Lung microvascular endothelial cell (primary cell): ENCODE measurements at places on chromosomes 5 and 9.

- no peak for DNase-seq
Measured at GRCh38 chr9:37542895-37543294, 33.3 kb downstream of the FBXO10 start.

DNA sequence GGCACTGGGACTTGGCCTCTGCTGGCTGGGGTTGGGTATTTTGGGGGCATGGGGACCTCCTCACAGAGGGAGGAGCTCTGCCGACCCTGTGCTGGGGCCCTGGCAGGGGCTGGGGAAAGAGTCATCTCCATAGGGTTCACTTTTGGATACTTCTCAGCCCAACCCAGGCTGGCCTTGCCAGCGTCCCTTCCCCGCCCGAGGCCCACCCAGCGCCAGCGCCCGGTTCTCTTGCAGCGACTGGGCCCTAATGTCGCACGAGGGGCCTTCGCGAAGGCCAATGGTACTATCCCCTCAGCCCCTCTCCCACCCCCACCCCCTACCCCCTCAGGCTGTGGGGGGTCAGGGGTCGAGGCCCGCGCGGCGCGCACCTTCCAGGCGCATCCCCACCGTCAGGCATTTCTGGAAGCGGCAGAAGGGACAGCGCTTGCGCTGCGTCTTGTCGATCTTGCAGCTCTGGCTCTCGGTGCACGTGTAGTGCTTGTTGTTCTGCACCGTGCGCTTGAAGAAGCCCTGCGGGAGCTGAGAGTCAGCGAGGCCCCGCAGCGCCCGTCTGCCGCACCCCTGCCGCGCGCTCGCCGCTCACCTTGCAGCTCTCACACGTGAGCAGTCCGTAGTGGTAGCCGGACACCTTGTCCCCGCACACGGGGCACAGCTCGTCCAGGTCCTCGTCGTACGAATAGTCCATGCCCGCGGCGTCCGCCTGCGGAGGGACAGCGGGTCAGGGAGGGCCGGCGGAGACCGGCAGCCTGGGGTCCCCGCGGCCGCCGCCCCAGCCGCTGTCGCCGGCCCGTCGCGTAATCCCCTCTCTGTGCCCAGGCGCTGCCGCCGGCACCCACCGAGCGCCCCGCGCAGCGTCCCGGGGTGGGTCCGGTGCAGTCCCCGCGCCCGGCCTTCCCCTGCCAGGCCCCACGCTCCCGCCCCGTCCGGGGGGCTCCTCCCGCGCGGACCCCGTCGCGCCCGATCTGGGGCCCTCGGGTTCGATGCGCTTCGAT lies 4.2 kb downstream of the NR5A1 start:
- no peak for DNase-seq

- DNase-seq = no peak
Measured at GRCh38 chr5:93606382-93606752, 23.3 kb downstream of the NR2F1 start.

DNA sequence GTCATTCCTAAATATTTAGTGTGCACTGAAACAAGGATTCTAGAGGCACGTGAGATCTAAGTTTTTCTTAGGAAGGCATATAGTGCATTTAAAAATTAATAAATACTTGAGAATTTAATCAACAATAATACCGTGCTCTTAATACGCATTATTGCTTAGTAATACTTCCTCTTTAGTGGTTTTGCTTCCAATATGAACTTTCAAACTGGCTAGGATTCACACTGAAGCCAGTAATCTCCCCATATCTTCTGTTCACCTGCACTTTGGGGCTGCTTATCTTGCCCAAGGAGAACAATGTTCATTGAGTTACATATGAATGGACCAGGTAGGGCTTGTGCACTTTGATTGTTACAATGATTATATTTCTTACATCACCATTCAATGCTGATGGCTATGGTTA lies 180.5 kb upstream of the RIOK2 start:
- no peak for DNase-seq

DNA sequence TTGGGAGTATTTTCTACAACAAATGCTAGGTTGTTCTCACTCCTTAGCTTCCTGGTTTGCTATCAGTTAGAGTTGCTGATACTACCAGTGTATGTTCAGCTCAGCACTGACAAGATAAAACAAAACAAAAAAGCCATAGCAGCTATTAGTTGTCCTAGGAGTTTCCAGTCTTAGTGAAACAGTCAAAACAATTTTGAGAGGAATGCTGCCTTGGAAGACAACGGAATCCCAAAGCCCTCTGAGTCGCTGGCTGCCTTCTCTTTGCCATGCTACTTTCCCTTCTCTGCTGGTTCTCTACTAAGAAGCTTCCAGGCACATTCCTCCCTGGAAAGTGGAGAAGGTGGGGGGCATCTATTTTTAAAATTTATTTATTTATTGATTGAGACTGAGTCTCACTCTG lies 5.4 kb upstream of the CREBRF start:
- DNase-seq = no peak

DNA sequence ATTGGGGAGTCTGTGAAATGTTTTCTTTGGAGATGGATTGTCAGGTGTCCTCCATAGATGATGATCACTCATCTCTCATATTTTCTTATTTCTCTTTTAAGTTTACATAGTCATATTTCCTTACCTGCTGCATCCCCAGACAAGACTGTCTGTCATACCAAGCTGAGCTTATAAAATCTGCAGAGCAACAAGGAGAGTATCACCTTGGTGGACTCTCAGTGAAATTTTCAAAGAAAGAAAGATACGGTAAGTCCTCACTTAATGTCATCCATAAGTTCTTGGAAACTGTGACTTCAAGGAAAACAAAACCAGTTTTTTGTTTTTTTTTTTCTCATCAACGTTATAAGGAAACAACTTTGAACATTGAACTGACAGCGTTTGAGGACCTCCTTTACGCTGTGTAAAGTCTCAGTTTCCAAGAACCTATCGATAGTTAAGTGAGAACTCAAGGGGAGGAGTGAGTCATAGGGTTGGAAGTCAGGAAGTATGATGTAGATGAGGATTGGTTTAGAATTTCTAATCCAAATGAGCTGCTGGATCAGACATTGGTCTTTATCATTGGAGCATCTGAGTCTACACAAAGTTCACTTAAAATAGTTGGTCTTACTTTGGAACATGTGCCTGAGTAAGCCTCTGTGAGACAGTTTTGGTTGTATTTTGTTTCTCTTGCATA lies 45.5 kb downstream of the SPIN1 start:
- DNase-seq = no peak

GRCh38 chr5:25849270-25849669 lies 1189.1 kb downstream of the CDH9 start:
- no peak for DNase-seq

DNA sequence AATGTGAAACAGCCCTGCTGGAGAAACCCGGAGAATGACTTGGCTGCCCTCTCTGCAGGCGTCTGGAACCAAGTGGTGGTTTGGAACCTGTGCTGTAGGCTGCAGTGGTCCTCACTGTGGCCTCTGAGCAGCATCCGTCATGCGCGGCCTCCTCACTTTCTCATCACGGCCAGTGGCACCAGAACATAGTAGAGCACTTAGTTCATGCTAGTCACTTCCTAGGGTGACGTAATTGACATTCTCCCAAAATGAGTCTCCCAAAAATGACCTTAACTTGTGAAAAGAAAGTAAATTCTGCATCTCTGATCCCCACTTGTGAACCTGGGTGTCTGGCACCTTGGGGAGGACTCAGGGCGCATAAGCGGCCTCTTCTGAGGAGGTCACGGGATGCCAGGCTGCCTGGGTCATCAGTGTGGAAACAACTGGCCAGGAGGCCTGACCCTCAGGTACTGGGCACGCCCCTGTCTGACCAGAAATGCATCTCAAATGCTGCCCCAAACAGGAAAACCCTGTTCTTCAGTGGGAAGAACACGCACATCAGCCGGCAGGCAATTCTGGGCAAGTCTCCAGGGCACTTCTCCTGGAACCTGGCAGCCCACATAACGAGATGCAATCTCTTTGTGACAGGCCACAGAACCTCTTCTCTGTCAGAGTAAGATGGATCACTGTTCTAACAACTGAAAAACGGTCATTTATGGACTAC lies 36.6 kb upstream of the SPTLC1 start:
- peak; percentile 59 for DNase-seq

GRCh38 chr5:43236653-43237355 lies 44.8 kb downstream of the NIM1K start:
- DNase-seq = no peak

- DNase-seq = no peak
Measured at GRCh38 chr5:14810282-14810681, 61.3 kb downstream of the ANKH start.

GRCh38 chr5:62684310-62684709 lies 105.7 kb downstream of the LRRC70 start:
- no peak for DNase-seq

- DNase-seq = no peak
Measured at GRCh38 chr9:76136986-76137385, 246.5 kb downstream of the PCSK5 start.

DNA sequence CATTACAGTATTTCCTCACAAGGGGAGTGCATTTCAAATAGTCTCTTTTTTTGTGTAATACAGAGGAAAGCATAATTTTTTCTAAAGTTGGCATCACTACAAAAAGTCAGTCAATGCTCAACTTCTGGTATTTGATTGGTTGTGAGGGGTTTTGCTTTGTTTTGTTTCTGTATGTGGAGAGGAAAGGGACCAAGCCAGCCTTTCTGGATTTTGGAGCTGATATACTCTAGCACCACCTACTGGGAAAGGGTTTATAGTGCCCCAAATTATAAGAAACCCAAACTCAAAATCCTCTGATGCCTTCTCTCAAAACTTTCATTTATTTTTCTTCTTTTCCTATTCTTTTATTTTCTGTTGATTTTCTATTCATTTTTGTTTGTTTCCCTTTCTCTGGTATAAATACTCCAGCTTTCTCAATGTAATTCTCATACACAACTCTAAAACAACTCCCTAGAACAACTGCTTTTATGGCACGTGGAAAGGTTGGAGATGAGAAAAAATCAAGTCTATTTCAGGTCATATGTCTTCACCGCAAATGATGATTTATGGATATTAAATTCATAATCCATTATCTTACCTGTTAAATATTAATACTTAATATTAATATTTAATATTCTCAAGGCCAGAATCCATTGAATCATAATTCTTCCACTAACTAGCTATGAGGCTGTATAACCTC lies 69.5 kb upstream of the ANXA1 start:
- peak; percentile 91 for DNase-seq

DNA sequence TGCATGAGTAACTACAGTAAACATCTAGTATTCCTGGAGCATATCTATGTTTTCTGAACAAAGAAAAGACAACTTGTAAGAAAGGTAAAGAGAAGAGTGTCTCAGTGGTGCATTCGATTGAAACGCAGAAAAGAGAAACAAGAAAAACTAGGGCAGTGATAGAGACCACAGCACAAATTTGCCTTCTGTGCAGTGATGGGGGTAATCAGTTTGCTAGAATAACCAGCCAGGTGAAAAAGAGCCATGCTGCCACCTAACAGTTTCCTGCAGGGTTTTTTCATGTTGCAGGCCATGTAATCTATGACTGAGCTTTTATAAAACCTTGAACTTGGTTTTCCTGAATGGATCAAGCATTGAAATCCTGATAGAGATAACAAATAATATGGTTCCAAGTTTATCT lies 198.4 kb upstream of the MEF2C start:
- DNase-seq = no peak

- no peak for DNase-seq
Measured at GRCh38 chr5:156981481-156981880, 18.5 kb upstream of the TIMD4 start.

- DNase-seq = no peak
Measured at GRCh38 chr9:6199596-6199995, 16.0 kb upstream of the IL33 start.

GRCh38 chr5:124576848-124577409 lies 169.5 kb downstream of the ZNF608 start:
- no peak for DNase-seq

DNA sequence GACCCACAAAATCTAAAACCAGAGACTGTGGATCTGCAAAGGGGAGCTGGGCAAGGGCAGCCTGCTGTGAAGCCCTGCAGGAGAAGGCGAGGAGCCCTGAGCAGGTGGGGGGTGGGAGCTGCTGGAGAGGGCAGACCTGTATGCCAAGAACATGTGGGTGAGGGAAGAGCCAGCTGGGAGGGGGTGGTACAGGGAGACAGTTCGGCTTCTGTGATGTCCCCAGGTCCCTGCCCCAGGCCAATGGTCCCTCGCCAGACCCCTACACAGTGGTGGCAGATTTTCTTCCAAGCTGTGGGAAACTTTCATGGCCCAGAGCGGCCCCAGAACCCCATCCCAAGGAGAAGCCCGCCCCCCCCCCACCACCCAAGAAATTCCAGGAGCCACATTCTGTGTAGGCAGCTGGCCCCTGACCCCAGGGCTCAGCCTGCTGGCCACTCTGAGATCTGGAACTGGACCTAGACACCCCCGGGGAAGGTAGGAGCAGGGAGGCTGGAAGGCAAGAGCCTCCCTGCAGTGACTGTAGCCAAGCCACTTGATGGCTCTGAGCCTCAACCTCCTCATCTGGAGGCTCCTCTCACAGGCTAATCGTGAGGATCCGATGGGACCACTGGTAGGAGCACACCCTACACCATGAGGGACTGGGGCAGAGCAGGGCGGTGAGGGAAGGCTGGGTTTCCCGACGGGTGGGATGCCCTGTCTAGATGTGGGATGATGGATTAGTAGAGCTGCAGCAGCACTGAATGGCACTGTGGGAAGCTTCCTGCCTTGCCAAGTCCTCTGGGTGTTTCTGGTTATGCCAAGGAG lies 22.6 kb upstream of the CSF1R start:
- DNase-seq = no peak

- no peak for DNase-seq
Measured at GRCh38 chr5:52684051-52684450, 103.7 kb upstream of the ITGA1 start.

DNA sequence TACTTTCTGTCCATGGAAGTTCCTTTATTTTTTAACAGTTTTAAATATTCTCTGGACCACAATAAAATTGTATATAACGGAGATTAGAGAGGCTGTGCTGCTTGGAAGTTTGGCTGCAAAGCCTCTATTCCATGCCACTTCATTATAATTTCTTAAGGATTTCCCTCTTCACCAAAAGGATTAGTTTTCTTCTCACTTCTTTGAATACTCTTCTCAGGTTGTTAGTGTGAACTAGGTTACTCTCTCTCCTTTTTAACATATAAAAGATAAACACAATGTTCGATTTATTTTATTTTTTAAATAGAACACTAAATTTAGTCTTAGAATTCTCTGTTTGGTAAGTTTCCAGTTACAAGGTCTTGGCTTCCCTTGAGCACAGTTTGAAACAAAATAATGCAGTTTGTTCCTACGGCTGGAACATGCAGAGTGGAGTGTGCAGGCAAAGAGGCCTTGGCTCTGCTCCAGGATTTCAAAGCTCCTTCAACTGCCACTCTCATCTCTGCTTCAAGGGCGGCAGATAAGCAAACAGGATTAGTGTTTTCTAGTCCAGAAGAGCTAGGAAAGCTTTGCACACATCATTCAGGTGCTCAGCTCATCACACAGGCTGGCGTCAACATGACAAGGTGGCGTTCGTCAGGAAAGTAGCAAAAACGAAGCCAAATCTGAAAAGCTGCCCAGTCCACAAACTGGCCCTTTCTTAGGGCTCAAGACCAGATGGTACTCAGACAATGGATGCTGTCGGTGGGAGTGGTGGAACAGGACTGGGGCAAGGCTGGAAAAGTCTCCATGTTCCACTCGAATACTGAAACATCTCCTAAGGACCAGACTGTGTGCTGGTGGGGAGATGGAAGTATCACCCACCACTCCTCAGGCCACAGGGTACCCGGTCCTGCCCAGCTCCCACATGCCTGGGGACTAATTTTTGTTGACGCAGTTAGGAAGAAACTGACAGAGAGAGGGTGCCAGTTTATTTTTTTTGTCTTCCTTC lies 286.6 kb downstream of the CRB2 start:
- no peak for DNase-seq
